HuH-7.5 (cell line): ENCODE measurements at places on chromosomes 11 and 22.

DNA sequence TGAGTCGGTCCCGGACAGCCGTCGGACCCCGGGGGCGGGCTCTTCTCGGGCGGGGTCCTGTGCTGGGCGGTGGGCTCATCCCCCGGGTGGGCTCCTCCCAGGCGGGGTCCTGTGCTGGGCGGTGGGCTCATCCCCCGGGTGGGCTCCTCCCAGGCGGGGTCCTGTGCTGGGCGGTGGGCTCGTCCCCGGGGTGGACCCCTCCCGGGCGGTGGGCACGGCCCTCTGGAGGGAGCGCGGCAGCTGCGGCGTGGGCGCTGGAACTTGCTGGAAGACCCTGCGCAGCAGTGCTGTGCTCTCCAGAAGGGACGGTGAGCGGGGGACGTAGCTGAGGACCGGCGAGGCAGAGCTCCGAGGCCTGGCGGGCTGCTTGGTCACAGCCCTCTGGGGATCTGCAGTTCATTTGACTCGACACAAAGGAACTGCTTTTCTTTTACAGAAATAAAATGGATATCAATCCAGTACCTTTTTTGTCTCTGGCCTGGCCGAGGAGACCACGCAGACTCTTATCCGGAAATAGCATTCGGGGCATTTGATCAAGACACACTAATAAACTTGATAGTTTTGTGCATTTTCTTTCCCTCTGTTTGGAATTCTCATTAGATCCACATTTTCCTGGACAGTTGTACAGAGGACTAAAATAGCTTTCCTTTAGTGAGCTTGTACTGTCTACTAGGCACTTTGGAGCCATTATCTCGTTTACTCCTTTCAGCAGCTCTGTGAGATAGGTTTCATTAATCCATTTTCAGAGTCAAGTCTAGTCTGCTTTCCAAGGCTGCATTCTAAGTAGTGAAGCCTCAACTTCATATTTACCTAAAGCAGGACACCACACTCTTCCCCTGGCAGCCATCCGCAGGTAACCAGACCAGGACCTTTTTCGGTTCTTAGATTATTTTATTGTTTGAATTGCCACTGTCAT lies 812 bp downstream of the JAM3 start:
- no peak for DNase-seq

- no peak for DNase-seq
Observed at GRCh38 chr22:17443405-17444203, 74.3 kb downstream of the CECR2 start.

- no peak for DNase-seq
Observed at GRCh38 chr22:46585340-46586122, 34.7 kb upstream of the GRAMD4 start.

- no peak for DNase-seq
Observed at GRCh38 chr11:73201888-73202780, 15.9 kb upstream of the P2RY2 start.

DNA sequence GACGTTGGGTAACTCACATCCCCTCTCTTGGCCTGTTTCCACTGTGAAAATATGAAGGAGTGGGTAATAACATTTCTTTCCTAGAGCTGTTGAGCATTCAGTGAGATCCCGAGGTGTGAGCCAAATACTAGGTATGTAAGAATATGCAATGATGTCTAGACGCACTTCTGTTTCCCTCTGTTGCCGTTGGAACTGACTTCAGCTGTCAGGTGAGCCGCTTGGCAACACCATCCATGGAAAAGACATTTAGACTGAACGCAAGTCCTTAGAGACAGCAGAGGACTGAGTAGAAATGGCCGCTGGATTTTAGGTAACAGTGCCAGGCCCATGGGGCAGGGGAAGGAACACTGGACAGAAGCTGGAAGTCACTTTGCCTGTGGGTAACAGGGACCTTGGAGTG lies 29.5 kb upstream of the SHANK2 start:
- DNase-seq, result no peak

- DNase-seq, result no peak
Observed at GRCh38 chr11:128626913-128627665, 39.7 kb upstream of the ETS1 start.

DNA sequence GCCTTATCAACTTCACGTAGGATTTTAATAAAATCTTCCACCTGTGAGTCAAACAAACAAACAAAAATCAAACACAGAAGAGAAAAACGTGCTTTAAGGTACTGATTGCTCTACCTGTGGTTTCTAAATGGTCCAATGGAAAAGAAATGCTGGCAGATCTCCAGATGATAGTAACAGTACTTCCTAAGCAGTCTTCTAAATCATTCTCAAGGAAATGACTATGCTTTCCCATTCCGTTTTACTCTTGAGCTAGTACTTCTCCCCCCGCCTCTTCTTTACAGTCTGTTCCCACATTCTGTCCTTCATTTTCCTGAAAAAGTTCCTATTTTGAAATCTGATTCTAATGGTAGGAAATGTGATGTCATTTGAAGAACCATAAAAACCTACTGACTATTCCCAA lies 25.4 kb downstream of the SAAL1 start:
- DNase-seq, result no peak

- DNase-seq, result no peak
Observed at GRCh38 chr11:77993902-77994301, 566 bp downstream of the INTS4 start.

DNA sequence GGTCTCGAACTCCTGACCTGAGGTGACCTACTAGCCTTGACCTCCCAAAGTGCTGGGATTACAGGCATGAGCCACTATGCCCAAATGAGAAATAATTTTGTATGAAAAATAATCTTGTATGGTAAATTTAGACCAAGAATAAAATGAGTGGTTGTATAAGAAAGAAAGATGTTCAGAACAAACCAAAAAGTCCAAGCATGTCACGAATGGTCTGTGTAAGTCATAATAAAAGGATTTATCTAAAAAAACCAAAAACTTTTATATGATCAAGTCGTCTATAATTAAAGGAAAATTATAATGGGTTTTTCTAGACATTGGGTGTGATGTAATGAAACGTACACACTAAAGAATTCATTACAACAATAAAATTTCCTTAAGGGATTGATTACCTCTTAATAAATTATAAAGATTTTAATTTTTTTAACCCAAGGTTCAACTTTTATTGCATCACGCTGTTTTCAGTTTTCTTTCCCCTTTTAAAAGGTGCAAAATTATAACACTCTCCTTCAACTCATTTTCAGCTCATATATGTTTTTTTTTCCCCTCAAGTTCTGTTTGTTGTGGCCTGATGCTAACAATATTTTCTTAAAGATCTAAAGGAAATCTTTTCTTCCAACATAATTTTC lies 8.9 kb upstream of the AQP11 start:
- DNase-seq, result no peak

- no peak for DNase-seq
Observed at GRCh38 chr11:74265256-74265655, 46.2 kb downstream of the P4HA3 start.

DNA sequence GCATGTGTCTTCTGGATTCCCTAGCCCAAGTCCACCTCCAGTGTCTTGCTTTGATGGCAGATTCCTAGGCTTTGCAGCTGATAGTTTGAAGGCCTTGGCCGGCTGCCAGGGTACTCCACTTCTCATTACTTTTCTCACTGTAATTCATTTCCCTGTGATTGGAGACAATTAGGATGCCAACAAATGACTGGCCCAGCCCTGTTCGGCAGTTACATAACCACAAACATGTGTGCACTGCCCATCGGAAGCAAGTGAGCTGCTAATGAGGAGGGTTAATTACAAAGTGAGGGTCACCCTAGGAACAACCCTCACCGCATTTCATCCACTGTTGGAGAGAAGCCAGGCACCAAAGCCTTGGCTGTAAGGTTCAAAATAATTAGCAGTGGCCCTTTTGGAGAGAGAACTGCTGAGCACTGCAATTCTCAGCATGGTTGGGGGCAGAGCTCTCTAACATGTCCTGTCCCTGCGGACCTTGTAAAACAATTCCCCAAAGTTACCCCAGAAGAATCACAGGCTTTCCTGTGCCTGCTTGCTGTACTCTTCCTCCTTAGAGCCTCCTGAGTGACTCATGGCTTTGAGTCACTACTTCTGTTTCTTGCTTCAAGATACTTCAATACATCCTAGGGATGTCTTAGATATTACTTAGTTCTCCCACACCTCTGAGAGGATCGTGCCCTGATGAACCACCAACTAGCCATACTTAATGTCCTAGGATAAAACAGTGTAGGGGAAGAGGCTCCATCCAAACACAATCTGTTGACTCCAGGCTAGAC lies 109.7 kb upstream of the GALNT18 start:
- no peak for DNase-seq

- no peak for DNase-seq
Observed at GRCh38 chr22:21047730-21048129, 2.0 kb downstream of the LRRC74B start.

DNA sequence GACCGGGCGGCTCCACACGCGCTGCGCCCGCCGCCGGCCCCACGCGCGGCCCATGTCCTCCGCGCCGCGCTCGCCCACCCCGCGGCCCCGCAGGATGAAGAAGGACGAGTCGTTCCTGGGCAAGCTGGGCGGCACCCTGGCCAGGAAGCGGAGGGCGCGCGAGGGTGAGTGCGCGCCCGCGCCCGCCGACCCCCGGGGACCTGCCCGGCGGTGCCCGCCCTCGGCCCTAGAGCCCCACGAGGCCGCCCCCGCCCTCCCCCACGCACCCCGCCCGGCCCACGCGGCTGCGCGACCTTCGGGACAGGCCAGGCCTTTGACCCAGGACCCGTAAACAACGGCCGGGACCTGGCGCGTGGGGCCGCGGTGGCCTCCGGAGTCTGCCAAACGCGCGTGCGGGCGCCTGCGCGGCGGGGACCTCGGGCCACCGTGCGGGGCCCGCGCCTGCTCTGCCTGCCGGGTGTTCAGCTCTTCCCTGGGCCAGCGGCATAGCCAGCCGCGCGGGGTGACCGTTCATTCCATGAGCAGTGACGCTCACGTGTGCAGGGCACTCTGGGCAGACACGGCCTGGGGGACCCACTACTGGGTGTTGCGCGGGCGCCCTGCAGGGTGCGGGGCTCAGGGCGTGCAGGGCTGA lies at the start of gene PARVB:
Gene PARVB (plus strand): TSS at position 15 of the 634 bp plus-strand sequence. CDS start 38 bp downstream, at position 53.
- DNase-seq, result peak; percentile 42

- DNase-seq, result no peak
Observed at GRCh38 chr11:13674799-13675509, 6.5 kb downstream of the FAR1 start.

DNA sequence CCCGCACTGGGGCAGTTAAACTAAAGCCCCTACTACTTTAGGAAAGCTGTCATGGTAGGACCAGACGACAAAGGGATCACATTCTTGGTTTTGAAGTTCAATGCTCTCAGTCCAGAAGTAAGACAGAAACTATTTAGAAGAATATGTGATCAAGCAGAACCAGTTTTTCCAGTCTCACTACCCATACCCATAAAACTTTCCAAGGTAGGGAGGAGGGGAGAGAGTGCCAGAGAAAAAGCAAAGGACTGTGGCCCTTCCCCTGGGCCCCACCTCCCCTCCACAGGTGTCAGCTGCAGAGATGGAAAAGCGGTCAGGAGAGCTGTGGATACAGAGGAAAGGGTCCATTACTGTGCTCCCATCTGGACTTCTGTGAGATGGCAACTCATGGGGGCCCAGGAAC lies 587.1 kb downstream of the SOX6 start:
- no peak for DNase-seq

- DNase-seq, result no peak
Observed at GRCh38 chr11:74284466-74284865, 27.0 kb downstream of the P4HA3 start.

- DNase-seq, result peak; percentile 31
Observed at GRCh38 chr11:105609341-105609781, 512 bp upstream of the GRIA4 start.

DNA sequence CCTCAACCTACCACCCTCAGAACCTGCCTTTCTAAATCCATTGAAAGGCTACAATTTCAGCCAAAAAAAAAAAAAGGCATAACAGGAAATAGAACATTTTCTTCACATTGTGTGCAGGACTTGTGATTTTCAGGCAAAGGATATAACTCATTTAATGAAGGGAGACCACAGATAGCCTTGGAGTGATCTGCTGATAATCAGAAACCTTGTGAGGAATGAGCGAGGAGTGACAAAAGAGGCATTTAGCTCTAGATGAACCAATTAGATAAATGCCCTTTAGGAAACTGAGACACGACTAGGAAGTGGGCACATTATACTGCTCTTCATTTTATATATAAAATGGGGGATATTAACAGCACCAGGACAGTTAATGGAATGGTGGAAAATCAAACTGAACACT lies 216.5 kb upstream of the GRIA4 start:
- DNase-seq, result no peak

DNA sequence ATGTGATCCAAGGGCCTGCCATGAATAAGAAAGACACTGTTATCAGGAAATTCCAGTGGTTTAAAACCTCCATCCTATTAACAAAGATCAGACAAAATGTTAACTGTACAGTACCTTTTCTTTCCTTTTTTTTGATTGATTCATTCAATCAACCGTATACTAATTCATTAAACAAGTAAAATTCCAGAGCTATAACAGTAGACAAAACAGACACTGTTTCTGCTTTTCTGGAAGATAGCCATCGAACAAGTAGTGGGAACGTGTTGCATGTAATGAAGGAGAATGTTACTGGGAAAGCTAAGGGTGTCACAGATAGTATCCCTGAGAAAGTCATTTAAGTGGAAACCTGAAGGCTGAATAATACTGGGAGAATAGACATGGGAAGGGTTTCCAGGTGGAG lies 73.7 kb upstream of the ALKBH3 start:
- no peak for DNase-seq

GRCh38 chr11:8357505-8357888 lies 93.8 kb upstream of the LMO1 start:
- no peak for DNase-seq

GRCh38 chr11:114929351-114930000 lies 251.1 kb downstream of the NXPE2 start:
- no peak for DNase-seq

GRCh38 chr11:5123802-5124521 lies 14.2 kb downstream of the OR52A5 start:
- DNase-seq, result peak; percentile 10

- DNase-seq, result no peak
Observed at GRCh38 chr22:25840891-25841290, 98.9 kb downstream of the MYO18B start.

DNA sequence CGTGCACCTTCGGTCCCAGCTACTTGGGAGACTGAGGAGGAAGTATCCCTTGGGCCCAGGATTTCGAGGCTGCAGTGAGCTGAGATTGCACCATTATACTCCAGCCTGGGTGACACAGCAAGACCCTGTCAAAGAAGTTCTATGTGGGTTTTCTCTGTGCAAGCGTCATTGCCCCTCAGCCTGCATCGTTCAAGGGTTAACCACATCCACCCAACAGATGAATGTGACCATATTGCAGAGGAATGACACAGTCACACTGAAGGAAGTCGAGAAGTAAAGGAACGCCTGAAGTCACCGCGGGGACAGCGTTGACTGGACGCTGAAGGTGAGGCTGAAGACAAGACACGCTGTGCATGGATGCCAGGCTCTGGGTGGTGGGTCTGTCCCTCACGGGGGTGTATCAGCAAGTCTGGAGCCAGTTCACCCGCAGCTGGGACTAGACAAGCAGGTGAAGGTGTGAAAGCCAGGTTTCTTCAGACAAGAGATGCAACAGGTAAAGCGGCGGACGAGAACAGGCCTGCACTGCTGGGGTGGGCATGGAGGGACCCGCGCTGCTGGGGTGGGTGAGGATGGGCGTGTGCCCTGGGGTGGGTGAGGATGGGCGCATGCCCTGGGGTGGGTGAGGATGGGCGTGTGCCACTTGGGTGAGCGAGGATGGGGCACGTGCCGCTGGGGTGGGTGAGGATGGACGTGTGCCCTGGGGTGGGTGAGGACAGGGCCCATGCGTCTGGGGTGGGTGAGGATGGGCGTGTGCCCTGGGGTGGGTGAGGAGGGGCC lies 36.5 kb upstream of the TOLLIP start:
- DNase-seq, result no peak
